ENCODE measurements at places on chromosomes 5 and 9.

DNA sequence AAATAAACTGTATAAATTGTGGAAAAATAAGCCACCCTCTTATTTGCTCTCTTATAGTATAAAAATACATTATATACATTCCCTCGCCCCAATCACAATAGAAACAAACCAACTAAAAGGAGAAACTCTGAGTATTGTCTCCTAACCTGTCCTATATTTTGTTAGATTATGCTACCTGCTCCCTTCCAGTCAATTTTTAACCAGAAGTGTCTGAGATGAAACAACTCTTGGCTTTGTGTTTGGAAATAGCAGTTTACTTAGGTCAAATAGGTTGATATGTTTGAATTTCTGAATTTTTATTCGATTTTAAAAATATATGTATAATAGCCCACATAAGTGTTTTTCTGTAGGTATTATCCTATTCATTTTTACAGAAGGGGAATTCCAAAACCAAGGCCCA is 475.0 kb upstream of the ZNF462 start:
- no peak for DNase-seq

DNA sequence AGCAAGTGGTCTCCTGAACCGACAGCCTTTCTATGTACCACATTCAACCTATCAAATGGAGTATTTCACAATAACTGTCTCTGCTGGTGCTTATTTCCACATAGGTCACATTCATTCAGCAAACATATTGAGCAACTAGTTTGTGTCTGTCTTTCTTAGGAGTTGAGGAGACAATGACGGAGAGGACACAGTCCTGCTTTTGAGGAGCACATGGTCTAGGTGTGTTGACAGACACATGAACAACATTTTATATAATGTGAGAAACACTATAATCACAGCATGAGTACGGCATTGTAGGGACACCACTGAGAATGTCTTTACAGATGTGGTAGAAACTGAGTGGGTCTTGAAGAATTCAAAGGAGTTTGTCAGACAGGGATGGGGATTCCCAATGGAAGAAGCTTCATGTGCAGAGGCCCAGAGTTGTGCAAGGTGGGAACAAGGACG is 28.5 kb downstream of the NFIL3 start:
- DNase-seq, result peak; percentile 89

GRCh38 chr5:17218353-17219005 is 1.0 kb downstream of the BASP1 start:
- peak; percentile 86 for DNase-seq

DNA sequence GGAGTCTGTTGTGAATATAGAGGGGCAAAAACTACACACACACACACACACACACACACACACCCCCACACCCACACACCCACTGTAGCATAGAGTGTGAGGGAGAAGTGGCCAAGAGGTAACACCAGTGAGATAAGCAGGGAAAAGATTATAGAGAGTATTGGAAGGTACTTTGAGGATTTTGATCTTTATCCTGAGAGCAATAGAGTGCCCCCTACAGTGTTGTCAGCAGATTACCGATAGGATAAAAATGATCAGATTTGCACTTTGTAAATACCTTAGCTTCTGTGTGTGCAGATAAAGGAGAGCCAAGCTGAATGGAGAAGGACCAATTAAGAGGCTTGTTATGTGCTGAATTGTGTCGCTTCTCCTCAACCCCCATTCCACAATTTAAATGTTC is 32.3 kb downstream of the ERCC6L2 start:
- no peak for DNase-seq

DNA sequence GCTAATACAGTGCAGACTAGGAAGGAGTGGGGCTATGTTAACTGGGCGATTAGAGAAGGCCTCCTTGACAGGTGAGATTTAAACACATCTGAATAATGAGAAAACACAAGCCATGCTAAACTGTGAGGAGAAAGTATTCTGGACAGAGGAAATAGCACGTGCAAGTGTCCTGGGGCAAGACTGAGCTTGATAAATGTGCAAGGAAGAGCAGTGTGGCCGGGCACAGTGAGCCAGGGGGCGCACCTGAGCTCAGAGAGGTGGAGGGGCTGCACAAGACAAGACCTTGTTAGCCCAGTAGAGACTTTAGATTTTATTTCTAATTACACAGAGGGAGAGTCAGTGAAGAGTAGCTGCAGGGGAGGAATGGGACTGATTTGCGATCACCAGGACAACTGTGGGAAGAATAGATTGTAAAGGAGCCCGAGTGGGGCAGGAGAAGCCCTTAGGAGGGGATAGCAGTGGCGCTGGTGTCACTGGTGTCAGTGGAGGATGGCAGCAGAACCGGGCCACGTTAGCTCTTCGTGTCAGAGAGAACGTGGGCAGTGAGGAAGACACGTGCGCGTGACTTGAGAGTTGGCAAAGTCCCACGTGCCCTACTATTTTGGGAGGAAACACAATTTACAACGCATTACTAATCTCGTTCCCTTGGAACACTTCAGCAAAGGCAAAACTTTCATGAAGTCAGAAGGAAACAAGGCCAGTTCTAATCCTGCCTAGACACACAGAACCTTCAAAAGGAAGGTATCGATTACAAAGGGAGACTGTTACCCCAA is 17.9 kb upstream of the C5orf47 start:
- no peak for DNase-seq

DNA sequence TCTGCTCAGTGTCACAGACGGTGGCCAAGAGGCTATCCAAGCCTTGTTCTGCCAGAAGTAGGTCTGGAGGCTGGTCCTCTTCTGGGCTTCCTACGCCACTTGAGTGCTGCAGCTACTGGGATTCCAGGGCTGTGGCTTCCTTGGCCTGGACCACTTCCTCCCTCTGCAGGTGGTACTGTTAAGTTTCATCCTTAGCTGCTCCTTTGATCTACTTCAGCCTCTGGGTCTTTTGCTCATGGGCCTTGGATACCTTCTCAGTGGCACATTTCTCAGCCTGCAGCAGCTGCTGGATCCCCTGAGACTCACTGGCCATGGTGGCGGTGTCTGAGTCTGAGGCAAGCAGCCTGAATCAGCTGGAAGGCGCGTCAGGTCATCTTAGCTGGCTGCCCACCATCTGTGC is 10.3 kb downstream of the CNOT8 start:
- DNase-seq, result no peak

DNA sequence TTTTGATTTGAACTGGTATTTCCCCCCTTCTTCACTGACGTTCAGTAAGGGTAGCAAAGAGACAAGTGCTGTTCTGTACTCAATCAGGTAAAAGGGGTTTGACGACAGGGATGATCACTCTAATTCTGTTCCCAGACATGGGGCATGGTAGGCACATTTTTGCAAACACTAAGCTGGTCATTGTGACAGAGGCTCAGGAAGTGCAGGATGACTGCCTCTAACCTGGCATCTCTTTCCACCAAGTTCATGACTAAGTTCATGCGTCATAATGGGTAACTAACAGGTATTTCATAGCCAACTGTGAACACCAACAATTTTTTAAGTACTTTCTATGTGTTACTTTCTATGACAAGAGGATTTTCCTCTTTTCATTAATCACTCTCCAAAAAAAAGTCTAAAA is 166.5 kb downstream of the MAPKAP1 start:
- no peak for DNase-seq

GRCh38 chr5:169064093-169064492 is 236.8 kb downstream of the SLIT3 start:
- DNase-seq, result peak; percentile 65

GRCh38 chr5:67339219-67339767 is 142.7 kb upstream of the CD180 start:
- no peak for DNase-seq

DNA sequence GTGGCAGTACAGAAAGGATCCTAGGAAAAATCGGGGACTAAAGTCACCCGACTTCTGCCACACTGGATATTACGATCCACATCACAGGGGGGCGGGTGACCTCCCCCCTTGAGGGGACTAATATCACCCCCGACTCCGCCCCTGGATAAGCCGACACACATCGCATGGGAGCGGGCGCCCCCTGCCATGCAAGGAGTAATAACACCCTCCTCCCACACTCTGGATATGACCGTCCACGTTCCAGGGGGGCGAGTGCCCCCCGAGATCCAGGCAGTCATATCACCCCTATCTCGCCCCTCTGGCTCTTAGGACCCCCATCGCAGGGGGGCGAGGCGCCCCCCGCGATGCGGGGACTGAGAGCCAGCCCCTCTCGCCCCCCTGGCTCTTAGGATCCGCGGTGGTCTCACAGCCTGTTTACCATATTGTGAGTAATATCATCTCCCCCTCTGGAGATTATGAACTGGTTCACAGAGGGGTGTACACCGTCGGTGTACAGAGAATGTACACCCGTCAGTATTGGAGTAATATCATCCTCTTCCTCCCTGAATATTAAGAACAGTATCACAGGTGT is 423.0 kb downstream of the DIRAS2 start:
- no peak for DNase-seq

DNA sequence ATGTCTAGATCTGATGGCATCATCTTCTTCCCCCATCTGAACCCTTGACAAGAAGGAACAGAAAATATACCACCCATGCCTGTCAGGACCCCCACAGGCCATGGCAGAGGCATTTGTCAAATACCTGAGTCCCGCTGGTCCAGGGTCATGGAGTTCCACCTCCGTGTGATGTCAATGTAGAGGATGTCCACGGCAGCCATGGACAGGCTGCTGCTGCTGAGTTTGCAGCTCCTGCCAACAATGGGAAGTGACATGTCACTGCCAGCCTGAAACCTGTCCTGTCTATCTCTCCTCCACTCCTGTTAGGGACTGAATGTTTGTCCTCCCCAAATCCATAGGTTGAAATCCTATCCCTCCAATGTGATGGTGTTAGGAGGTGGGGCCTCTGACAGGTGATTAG is 208.8 kb downstream of the DAB2IP start:
- DNase-seq, result no peak

DNA sequence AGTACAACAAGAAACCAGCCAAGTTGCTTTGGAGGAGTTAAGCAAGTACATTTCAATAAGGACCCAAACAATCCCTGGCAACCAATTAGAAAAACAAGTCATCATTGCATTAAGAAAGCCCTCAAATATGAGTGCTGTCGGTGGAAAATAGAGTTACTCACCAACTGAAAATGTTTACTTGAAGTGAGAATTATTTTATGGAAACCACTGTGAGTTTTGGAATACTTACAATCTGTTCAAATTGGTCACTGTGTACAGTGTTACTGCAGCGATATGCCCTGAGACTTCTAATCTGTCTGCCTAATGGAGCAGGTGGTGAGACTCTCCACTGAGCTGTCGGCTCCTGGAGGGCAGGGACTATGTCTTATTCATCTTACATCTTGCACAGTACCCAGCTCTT is 1073.2 kb upstream of the DMAC1 start:
- DNase-seq, result no peak

DNA sequence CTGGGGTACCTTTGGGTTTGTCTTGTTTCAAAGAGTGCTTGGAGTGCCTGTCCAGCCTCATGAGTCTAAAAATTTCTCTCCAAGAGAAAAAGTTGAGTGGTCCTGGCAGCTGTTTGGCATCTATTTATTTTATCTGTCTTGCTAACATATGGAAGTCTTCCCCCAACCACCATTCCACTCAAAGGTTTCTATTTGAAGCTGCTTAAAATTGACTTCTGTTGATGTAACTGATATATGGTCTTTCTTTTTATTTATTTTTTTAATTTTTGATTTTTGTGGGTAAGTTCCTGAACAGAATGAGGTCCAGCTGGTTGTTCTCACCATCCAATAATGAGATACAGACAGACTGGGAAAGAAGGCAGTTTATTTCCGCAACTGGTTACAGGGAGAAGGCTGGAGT is 178.7 kb upstream of the SGCD start:
- DNase-seq, result peak; percentile 61

GRCh38 chr5:91478096-91478495 is 95.0 kb upstream of the ARRDC3 start:
- DNase-seq, result no peak

DNA sequence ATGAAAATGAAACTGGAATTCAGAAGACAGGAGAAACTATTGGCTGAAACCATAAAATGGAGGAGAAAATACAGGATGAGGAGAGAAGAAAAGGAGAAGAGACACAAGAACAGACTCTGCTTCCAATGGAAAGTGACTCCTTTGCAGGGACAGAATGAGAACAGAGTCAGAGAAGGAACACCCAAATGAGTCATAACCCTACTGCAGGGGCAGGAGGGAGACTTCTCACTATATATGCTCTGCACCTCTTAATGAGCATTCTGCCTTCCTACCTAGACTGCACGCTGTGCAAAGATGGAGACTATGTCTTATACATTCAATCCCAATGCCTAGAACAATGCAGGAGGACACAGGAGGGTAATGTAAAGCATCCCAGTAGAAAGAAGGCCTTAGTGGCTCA is 2.1 kb downstream of the SAXO1 start:
- DNase-seq, result peak; percentile 28

DNA sequence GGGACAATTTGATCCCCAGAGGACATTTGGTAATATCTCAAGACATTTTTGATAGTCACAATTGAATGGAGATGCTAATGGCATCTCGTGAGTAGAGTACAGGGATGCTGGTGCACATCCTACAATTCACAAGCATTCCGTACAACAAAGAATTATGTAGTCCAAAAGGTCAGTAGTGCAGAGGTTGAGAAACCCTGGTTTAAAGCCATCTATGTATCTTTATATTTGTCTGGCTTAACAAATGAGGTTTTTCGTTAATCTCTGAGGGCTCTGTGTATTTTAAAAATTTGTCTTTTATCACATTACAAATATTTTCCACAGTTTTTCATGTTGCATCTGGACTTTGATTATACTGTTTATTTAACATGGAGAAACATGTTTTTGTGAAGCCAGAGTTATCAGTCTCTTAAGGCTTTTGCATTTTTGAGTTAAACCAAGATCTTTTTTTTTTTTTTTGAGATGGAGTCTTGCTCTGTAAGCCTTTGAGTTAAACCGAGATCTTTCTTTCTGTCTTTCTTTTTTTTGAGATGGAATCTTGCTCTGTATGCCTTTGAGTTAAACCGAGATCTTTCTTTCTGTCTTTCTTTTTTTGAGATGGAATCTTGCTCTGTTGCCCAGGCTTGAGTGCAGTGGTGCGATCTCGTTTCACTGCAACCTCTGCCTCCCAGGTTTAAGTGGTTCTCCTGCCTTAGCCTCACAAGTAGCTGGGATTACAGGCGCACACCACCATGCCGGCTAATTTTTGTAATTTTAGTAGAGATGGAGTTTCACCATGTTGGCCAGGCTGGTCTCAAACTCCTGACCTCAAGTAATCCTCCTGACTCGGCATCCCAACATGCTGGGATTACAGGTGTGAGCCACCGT is 2.8 kb downstream of the HSDL2 start:
- DNase-seq, result no peak

GRCh38 chr9:114233491-114234185 is 78.3 kb downstream of the COL27A1 start:
- no peak for DNase-seq

- peak; percentile 32 for DNase-seq
Measured at GRCh38 chr5:169876386-169876785, 103.9 kb downstream of the INSYN2B start.

DNA sequence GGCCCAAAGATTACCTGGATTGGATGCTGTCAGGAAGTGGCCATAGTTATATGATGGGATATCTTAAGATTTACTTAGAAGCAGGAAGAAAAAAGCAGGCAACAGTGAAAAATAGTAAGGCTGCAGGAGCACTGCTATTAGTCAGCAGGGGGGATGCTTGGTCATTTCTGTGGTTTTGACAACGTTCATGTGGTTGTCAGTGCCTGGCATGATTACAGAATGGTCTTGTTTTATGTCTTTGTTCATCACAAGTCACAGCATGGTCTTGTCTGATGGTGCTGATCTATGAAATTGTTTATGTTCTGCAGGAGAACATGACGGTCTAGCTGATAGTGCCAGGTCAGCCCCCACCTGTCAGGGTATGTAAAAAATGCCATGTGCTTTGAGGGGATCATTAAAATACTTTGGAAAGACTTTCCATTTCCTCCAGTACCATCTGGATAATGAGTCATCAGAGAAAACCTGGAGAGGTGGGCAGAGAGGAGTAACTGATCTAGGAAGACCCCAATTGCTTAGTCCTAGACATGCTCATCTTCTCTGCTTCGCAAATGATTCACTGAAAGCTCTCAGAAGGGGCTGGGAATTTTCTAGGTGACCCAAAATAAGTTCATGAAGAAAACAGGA is 48.5 kb downstream of the PLGRKT start:
- DNase-seq, result peak; percentile 53

Measured in adipocyte (in vitro differentiated cells).